ENCODE measurements at places on chromosomes 6 and 20. TPM values are rescaled to one million over a fixed set of nuclear protein-coding genes. Genes with fewer than 3 reads are reported as not detected.

GRCh38 chr6:8993111-8993510 is 557.8 kb upstream of the SLC35B3 start:
- H3K4me3 ChIP-seq: no peak overlapping the region
- H3K36me3 ChIP-seq: no peaks in the 10 kb centered on the region
- H3K27me3 ChIP-seq: peaks cover 4% of the 10 kb centered on the region
- no peak for DNase-seq

The MAS1 gene
- not detected for total RNA-seq

The SF3B5 gene
- 210 TPM for total RNA-seq

GRCh38 chr6:164911873-164912580 is 397.4 kb downstream of the C6orf118 start:
- no peaks in the 10 kb centered on the region for H3K27me3 ChIP-seq
- no peaks in the 10 kb centered on the region for H3K4me1 ChIP-seq
- no peak for DNase-seq
- H3K36me3 ChIP-seq: no peaks in the 10 kb centered on the region
- H3K4me3 ChIP-seq: no peak overlapping the region
- no peak overlapping the region for H3K27ac ChIP-seq

All from activated CD8-positive, alpha-beta T cell treated with anti-CD3 and anti-CD28 coated beads for 36 hours (primary cell).